Muscle of arm (tissue), 14 donors: ENCODE measurements at places on chromosomes 1 and 21.
A peak's percentile ranks its signal among the peaks of the same experiment; 100 is the strongest.

GRCh38 chr1:85259912-85260274 lies 431 bp upstream of the C1orf52 start:
- peak; percentile 94 for DNase-seq

DNA sequence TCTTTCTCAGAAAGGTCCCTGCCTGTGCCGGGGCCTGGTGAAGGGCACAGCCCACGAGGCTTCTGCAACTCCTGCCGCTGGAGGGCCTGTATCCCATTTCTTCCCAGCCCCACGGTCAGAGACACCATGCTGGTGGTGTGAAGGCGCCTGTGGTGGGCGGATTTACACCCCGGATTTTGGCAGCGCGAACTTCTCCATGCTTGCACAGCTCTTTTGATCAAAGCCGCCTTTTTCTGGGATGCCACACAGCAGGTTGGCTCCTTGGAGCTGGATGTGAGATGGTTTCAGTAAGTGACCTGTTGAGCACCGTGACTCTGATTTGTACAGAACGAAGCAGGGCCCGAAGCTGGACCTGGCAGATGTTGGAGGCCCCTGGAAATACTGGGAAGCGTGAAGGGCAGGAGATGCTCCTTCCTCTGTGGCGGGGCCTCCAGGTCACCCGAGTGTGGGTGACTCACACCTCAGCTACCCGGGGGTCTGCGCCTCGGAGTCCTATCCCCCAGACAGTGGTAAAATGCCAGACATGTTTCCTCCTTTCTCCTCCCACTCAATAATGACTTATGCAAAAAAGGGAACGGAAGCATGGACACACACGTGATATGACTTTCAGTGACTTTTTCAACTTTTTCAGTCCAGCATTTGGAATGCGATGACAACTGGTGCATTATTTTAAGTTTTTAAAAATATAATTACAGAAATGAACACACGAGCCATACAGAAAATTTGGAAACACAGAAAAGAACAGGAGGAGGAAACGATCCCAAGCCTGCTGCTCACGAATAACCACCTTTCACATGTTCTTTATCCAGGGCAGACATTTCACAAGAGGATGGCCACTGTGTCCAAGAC lies 9.0 kb downstream of the UMODL1 start:
- no peak for DNase-seq

GRCh38 chr1:99675292-99675691 lies 29.4 kb downstream of the PALMD start:
- no peak for DNase-seq

DNA sequence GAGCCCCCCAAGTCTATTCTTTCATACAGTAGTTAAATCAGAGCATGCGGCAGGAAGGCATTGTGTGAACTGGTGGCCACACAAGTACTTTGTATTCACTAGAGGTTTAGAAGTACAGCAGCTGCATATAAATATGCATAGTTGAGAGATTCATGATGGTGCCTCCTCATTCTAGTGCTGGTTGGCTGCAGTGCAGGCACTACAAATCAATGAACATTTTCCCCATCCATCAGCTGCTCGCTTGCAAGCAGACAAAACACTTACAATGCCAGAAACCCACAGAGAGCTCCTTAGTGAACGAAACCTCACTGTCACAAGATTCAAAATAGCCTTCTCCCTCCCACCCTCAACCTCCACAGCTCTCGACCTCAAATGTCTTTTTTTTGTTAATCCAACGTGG lies 726.2 kb downstream of the USP25 start:
- DNase-seq: no peak

DNA sequence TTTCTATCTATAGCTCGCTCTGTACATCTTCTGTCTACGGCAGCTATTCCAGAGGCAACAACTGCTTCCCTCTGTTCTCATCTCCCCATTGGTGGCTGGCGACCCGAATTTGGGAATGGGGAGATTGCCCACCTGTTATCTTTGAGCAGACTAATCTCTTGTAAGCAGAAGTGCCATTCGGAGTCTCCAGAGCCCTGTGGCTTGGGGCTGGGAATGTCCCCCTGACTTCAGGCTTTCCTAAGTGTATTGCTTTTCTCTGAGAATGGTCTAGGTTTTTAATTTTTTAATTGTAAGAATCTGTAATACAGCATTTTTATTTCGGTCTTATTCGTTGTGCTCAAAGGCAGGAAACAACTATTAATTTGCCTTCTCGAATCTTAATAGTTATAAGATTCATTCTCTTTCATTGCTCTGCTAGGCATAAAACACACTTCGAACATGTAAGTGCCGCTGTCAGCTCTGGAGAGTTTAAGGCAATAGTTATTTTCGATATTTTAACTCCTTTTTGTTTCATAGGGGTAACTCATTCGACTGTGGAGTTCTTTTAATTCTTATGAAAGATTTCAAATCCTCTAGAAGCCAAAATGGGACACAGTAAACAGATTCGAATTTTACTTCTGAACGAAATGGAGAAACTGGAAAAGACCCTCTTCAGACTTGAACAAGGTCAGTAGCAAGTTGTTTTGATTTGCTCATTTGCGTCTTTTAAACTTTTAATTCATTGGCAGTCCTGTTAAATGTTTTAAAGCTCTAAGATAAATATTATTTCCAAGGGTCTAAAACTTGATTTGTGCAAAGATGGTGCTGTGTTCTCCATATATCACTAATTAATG lies 514 bp downstream of the AGL start:
- DNase-seq: no peak

DNA sequence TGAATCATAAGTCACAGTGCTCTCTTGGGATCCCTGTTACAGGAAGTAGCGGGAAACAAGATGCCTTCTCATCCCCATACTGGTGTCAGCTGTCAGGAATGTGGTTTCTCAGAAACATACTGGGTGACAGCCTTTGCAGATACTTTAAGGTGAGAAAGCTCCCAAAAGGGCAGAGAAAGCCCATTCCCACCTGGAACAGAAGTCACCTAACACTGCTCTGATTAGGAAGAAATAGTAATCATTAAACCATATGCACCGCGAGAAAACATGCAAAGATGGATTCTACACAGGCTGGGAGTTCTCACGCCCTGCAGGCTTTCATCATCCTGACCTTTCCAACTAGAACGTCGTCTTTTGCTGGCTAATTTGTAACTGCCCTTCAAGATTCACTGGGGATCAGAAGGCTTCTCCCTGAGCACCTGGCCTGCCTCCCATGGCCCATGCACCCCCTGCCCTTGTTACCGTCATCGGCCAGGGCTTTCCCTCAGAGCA lies 46.2 kb upstream of the SLC44A3 start:
- DNase-seq: no peak

DNA sequence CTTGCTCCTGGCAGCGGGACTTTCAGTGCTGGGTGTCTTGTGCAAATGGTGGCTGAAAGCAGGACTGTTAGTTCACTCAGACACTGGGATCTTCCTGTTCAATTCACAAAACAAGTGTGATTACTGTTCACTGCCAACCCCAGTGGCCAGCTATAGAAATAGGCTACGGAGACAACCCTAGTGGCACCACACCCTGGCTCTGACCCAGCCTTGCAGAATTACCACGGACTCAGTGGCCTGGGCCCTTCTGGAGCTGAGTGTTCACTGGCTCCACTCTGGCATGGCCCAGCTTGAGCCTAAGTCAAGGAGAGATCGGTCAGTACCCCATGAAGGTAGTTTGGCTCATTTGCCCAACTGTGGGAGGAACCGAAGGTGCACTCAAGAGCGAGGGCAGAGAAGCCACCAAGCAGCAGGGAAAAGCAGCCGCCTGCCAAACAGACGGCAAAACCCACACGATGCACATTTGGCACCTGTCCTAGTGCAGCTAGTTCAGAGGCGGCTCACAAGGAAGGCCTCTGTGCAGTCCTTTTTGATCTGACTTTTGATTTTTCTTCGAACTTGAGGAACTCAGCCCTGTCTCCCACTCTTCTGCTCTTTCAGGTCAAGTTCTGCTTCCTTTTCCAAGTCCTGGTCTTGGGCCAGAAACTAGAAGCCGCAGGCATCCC lies 5.9 kb downstream of the KIAA2013 start:
- DNase-seq: no peak

DNA sequence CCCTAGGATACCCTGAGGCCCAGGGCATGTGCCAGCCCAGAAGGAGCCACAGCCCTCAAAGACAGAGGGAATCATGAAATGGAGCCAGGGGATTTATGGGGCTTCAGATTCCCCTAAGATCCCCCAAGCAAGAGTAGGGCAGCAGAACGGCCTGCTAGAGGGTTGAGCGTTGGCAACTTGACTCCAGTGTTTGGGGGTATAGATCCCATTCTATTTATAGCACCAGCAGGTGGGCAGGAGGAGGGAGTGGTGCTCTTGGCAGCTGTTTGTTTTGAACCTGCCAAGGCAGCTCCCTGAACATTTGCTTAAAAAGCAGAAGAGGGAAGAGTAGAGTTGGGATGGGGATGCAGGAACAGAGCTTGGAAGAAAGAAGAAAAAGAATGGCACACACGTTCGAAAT lies 33.7 kb downstream of the GLUL start:
- no peak for DNase-seq

DNA sequence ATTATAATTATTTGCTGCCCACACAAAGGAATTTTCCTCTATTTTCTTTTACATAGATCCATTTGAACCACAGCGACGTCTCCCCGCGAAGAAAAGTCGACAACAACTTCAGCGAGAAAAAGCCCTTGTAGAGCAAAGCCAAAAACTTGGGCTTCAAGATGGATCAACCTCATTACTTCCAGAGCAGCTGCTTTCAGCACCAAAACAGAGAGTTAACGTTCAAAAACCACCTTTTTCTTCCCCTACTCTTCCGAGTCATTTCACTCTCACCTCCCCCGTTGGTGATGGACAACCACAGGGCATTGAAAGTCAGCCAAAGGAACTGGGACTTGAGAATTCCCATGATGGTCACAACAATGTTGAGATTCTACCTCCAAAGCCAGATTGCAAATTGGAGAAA lies 7.2 kb downstream of the GORAB start:
- DNase-seq: no peak

DNA sequence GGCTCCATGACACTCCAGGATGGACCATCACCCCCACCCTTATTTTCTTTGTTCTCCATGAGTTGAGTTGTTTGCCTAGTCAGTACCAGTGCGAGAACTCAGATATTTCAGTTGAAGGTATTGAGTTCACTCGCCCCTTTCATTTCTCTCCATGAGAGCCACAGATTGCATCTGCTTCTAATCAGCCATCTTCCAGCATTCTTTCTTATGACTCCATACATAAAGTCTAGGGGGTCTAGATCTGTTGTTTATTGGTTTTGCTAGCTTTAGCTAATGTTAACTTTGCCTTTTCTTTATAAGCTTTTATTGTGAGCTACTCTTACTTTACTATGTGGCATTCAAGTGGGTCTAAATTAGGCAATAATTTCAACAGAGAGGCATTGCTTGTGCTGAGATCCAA lies 71.6 kb upstream of the PDC start:
- no peak for DNase-seq

- DNase-seq: peak; percentile 89
Measured at GRCh38 chr1:3313576-3313950, 140.9 kb upstream of the ARHGEF16 start.

DNA sequence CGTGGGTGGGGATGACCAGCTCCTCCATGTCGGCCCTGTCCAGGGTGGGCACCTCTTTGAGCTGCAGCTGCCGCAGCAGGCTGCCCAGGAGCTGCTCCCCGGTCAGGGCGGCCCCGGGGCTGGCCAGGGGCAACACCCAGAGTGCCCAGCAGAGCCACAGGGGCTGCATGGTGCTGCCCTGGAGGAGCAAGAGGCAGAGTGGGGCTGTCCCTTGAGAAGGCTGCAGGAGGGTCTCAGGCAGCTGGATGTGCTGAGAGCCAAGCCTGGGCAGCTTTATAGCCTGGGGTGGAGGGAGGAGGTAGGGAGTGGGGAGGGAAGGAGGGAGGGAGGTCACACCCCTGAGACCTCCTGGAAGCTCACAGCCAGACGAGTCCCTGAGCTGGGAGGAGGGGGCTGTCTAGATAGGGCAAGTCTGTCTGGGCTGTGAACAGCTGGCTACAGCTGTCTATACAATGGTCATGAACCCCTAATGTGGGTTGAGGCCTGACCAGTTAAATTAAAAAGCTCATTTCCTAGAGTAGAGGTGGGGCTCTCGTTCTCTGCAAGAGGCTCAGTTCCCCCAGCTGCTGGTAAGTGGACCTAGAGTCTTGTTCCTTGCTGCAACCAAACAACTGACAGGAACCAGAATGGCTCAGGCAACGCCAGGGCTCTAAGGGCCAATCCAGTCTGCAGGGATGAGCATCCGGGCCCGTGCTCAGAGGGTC lies at the start of gene LEFTY1:
TSS of gene LEFTY1 (minus strand) at position 249 of the 704 bp plus-strand sequence. CDS start at position 169, 80 bp downstream.
- DNase-seq: no peak

- no peak for DNase-seq
Measured at GRCh38 chr1:56061824-56062223, 517.5 kb downstream of the PLPP3 start.

DNA sequence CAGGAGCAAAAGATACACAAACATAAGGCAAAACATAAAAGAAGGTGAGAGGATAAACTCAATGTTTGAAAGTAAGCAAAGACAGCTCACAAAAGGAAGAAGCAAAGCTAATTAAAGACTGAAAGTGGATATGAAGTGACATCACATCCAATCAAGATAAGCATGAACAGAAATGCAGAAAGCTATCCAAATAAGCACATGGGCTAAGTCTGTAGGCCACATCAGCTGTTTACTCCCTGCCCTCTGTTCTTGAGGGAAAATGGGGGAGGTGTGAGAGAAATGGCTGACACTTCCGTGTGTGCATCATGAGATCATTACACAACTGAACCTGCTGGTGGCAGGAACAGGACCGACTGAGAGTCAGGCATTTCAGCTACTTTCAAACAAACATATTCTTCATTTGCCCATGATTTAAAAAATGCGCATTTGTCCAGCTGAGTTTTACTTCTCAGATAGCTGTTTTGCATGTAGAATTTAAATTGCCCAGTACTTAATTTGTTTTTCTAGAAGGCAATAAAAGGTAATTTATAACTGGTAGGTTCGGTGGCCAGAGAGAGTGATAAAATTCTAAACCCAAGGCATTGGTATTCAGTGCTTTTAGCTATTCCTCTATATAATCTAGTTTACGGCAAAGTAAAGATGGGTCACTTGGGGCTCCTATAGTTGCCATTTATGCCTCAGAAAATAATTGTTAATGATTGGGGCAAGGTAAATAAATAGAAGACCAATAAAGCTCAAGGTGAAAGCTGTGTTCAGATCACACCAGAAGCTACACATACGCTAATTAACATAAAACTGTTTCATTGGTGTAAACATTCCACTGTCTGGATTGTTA lies 27.2 kb upstream of the MAN1A2 start:
- no peak for DNase-seq

DNA sequence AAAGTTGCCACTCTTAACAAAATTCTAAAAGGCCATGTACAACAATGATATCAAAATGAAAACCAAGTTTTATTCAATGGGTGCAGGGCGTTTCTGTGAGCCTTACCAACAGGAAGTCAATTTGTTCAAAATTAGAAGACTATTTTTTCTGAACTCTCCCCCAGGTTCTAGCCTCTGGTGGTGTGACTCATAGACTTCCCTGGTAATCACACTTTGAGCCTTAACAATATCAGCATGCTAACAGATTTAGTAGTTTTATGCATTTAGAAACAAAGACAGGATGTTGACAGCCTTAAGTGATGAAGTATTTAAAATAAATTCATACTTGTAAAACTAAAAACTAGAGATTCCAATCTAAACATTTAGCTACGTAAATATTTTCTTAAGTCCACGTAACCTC lies 88.4 kb downstream of the LRRC8C start:
- no peak for DNase-seq
